Mammary epithelial cell (primary cell): ENCODE measurements at places on chromosomes 1 and 21. TPM values are rescaled to one million over a fixed set of nuclear protein-coding genes. Genes with fewer than 3 reads are reported as not detected.

The FAM163A gene
- total RNA-seq = not detected in 2 replicates

The PTAFR gene
- 5.6 and 10.9 TPM in 2 replicates for total RNA-seq

The GBP7 gene
- not detected in 2 replicates for total RNA-seq

The C1orf105 gene
- total RNA-seq = not detected in 2 replicates

DNA sequence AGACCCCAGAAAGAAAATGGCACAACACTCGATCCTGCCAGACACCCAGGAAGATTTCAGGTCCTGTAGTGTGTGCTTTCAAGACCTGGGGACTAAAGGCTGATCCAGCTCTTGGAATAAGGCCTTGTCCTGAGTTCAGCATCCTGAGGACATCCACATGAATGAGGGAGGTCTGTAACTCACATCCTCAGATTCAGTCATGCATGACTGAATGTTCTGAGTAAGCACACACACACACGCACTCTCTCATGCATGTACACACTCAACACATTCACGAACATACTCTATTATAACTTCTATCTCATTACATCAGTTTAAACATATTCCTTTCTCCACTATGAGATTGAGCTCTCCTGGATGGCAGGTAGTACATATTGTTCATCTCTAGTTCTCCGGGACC lies 273.4 kb upstream of the BEND5 start:
- DNase-seq = no peak

GRCh38 chr21:38422082-38422481 lies 76.2 kb downstream of the ERG start:
- DNase-seq = no peak

GRCh38 chr1:59272507-59272906 lies 24.4 kb upstream of the FGGY start:
- peak; percentile 80 for DNase-seq

DNA sequence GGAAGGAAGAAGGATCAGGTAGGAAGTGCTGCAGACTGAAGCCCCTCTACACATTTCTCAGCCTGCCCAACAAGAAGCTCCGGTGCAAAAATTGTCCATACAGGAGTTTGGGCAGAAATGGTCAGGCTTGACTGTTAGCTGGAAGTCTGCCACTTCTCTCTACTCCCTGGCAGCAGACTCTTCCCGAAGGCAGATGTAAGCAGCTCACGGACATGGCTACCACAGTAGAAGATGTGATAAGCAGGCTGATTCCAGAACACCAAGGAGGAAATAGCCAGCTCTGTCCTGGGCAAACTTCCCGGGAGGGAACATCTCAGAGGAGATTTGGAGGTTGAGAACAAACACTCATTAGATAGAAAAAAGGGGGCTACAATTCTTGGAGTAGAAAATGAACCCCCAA lies 52.6 kb downstream of the TRABD2B start:
- DNase-seq = no peak

DNA sequence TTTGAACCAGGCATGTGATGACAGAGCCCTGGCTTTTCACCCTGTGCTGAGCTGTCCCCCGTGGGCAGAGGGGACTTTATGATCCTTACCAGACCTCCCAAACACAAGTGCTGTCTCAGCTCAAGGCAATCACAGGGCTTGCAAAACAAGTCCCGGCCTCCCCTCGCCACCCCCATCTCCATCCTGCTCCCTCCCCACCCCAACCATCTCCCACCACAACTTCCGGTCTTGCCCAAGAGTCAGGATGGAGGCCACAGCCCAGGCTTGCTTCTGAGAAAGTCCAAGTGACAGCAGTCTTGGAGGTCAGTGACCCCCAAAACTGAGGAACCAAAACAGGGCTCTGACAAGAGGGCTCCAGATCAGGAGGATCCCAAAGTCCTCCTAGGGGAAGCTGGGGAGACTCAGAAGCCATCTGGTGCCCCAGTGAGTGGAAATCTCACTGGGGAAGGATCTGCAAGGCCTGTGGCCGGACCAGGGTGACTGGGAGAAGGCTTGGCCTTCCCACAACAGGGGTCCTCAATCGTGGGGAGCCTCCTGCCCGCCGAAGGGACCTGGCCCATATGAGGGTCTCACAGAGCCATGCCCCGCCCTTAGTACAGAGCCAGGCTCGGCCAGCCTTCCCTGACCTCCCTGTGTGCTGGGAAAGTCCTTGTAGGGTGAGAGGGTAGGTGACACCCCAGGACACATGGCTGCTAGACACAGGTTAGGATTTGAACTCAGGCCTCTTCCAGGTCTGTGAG lies 4.5 kb upstream of the SDC3 start:
- no peak for DNase-seq

GRCh38 chr1:204756811-204757210 lies 71.3 kb upstream of the LRRN2 start:
- no peak for DNase-seq
